ENCODE measurements at places on chromosomes 13 and 19.

DNA sequence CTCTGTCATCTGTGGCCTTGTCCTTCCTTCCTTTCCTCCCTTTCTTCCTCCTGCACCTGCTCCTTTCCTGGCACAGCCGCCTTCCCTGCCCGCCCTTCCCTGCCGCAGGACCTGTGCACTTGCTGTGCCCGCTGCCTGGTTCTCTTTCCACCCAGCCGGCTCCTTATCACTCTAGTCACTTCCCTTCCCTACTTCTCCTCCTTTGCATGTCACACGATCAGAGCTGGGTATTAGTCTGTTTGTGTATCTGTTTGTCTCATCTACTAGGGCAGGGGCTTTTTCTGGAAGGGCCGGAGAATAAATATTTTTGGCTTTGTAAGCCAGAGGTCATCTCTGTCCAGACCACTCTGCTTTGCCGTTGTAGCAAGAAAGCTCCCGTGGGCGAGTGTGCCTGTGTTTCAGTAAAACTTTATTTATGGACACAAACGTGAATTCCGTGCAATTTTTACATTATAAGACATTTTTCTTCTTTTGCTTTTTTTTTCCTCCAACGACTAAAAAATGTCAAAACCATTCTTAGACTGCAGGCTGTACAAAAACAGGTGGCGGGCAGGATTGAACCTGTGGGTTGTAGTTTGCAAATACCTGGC lies 6.1 kb downstream of the KDM4B start:
- no peak for DNase-seq

DNA sequence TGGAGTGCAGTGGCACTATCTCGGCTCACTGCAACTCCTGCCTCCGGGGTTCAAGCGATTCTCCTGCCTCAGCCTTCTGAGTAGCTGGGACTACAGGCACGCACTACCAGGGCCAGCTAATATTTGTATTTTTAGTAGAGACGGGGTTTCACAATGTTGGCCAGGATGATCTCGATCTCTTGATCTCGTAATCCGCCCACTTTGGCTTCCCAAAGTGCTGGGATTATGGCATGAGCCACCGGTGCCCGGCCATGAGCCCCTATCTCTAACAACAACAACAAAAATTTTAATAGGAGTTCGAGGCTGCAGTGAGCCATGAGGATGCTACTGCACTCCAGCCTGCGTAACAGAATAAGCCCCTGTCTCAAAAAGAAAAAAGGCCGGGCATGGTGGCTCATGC lies 5.0 kb downstream of the AP1M2 start:
- DNase-seq: no peak

GRCh38 chr19:43464134-43464775 lies 1.2 kb downstream of the LYPD3 start:
- DNase-seq: no peak

DNA sequence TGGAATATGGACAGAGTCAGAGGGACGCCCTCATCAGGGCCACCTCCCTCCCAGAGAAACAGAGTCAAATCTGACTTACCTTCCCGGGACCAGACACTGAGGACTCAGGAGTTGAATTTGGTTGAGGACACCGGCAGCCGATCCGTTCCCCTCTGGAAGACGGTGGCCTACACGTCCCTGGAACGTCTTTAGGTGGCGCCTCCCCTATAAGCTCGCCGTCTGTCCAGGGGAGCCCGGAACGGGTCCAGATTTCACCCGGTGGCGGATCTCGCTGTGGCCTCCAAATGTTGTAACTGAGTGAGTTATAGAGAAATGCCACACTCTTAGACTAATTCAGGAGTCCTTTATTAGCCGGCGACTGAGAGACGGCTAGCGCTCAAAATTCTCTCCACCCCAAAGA lies 9.0 kb downstream of the TNFSF14 start:
- DNase-seq: no peak

- no peak for DNase-seq
These were observed 91.4 kb upstream of the SLC10A2 start for GRCh38 chr13:103157434-103158145.

DNA sequence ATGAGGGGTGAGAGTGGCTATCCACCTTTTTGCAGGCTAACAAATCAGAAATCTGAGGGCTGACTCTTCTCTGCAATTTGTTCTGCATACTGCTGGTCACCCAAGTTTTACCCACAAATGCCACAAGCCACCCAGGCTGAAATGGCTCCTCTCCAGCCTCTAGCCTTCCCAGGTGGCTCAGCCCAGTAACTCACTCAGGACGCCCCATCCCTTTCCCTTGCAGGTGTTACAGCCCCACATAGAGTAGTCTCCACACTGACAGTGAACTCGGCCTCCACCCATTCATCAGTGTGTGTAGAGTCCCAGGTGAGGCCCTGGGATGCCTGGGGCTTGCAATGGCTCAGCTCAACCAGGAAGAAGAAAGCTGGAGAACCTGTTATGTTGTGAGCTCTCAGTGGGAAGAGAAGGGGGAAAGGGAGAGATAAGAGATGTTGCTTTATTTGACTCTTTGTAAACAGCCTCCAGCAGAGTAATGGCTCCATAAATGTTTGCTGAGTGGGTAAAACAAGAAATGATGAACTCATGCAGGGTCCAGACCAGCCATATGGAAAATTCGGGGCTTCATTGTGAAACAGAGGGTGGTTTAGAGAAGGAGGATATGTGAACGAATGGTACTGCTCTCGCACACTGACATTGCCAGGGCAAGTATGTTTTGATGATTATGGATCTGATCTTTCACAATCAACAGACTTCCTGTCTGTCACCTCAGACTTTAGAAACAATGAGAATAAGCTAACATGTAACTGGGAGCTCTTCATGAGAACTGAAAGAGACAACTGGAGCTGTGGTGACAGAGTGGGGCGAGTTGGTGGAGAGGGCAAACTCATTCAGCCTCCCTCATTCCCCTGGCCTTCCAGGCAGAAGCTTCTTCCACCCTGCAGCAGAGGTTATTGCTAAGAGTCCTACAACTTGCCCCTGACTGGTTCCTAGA lies 74.2 kb upstream of the RFC3 start:
- peak; percentile 2 for DNase-seq

DNA sequence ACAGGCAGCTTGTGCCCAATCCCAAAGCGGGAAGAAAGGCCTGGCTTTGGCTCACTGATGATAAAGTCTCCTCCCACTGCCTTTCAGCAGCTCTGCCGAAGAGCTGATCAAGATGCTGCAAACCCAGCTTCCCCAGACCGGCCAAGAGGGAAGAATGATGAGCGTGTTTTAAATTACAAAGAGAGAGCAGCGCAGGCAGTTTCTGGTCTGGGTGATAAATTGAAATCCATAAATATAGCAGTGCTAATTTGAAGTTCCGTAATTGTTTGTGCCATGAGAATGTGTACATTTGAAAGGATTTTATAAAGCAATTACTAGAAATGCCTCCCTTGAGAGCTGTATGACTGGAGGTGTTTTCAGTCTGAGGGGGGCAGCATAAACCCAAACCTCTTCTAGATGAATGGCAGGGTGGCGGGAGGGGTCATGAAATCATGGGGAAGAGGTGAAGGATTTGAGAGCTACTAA lies 171.8 kb downstream of the STK24 start:
- no peak for DNase-seq

DNA sequence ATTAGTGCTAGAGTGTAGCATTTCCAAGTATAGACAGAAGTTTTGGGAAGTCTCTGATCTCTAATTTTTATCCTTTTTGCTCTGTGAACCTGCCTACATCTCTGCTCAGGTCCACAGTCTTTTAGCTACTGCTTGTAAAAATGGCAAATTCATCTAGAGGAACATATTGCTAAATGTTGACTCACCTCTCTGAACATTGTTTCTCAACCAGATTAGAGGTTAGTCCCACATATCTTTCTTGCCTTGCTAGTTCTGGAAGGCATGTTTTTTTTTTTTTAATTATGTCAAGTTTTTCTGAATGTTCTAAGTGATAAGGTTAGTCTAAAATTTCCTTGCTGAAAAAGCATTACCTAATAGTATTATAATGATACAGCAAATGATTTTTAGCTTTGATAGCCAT lies 2889.6 kb upstream of the PCDH20 start:
- DNase-seq: no peak

DNA sequence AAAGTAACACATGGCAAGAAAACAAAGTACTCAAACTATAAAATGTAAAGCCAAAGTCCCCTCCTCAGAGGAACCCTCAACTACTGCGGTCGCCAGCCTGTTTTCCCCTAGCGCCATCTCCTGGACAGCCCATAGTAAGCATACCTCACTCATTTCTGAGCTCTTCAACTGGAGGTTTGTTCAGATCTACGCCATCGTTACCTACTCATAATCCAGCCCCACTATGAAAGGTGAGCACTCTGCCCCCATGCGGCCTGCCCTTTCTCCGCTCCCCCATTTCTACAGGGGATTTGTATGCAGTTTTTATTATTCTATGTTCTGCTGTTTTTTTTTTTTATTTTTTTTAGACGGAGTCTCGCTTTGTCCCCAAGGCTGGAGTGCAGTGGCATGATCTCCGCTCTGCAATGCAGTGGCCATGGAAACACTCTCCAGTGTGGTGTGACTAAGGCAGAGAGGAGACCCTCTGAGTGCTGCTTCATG lies 26.2 kb downstream of the OPA3 start:
- peak; percentile 64 for DNase-seq

GRCh38 chr19:16908759-16909158 lies 20.0 kb downstream of the F2RL3 start:
- no peak for DNase-seq

GRCh38 chr13:99564386-99564785 lies 63.1 kb downstream of the TM9SF2 start:
- DNase-seq: no peak

GRCh38 chr13:40631605-40632004 lies 34.8 kb downstream of the FOXO1 start:
- DNase-seq: no peak

DNA sequence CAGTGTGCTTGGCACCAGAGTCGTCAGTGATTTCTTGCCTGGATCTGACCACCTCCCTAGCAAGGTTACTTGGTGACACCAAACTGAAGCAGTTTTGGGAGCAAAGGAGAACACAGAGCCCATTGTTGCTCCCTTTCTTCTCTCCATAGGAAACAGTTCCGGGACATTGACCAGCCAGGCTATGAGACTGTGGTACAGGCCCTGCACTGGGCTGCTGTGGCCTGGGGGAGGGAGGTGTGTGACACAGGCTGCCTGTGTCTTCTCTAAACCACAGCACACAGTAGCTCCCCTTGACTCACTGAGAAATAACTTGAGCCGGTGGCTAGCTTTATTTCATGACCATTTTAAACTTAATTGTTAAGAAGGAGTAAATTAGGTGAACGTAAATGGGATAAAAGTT lies 214.8 kb upstream of the UBL3 start:
- DNase-seq: no peak
